ENCODE measurements at places on chromosomes 3 and 15. TPM values are rescaled to one million over a fixed set of nuclear protein-coding genes. Genes with fewer than 3 reads are reported as not detected.

Gene RNF7
- 91.1 TPM for polyA plus RNA-seq

Gene GHRL
- polyA plus RNA-seq: not detected

Gene SERPINI2
- not detected for polyA plus RNA-seq

Gene LARP6
- 36.5 TPM for polyA plus RNA-seq

Gene LRRN1
- polyA plus RNA-seq: 0.45 TPM

Gene WNT5A
- 9.4 TPM for polyA plus RNA-seq

Gene TPRG1
- 1.3 TPM for polyA plus RNA-seq

Gene GOLGA6A
- not detected for polyA plus RNA-seq

Gene ZNF860
- 7.9 TPM for polyA plus RNA-seq

Gene KY
- polyA plus RNA-seq: 0.03 TPM

Gene LTF
- polyA plus RNA-seq: not detected

Gene KBTBD13
- polyA plus RNA-seq: not detected

Gene GPR171
- polyA plus RNA-seq: not detected

GRCh38 chr3:176663837-176664831, 533.1 kb downstream of the TBL1XR1 start:
- no peak for DNase-seq

DNA sequence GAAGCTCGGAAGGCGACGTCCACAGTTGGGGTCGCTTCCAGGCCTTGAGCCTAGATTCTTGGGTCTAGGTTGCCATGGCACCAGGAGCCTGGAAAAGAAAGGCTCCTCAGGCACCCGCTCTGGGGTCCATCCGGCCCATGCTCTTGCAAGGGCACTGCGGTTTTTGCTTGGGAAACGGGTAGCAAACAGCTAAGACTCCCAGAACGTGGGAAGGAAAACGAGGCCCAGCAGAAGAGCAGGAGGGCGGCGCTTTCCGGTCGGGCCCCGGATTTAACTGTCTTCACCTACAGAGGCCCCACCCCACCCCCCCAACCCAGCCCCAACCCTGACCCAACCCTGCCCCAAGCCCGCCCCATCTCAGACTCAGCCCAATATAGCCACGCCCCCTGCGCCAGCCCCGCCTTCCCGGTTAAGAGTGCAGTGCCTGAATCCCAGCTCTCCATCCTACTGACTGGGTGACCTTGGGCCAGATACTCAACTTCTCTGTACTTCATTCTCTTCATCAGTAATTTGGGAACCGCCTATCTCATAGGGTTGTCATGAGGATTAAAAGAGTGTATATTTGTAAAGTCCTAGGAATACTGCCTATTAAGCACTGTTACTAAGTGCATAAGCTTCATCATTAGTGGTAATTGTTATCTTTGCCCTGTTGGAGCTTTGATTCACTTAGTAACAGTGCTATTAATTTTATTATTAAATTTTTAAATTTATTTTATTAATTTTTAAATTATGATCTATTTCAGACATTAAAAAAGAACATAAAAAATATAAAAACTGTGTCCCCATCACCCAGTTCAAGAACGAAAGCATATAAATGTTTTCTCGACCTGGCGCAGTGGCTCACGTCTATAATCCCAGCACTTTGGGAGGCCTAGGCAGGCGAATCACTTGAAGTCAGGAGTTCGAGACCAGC, 28.4 kb upstream of the SMAD6 start:
- no peak for DNase-seq

- DNase-seq: peak; percentile 4
Observed at GRCh38 chr15:98077186-98077585, 116.7 kb downstream of the ARRDC4 start.

- DNase-seq: no peak
Observed at GRCh38 chr3:42535981-42536784, 33.7 kb downstream of the VIPR1 start.

DNA sequence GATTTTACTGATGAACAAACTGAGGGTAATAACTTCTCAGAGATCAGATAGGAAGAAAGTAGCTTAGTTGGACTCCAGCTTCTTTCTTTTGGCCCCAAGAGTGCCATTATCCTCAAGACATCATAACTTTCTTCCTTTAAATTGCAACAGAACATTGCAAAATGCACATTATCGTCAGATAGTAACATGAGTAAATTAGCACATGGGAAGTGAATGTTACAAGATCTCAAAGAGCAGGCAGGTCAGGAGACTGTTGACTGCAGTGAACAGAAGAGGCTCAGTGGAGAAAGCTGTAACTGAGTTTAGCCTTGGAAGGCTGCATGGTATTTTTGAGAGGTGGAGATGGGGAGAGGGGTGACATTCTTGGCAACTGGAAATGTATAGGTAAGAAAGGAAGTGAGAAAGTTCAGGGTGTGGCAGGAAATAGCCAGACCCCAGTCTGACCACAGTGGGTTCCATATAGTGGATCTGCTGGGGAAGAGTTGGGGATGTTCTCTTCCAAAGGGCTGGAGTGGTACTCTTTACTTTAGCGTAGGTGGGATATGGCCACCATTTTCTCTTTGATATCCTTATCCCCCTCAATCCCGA, 307.7 kb downstream of the RPLP1 start:
- DNase-seq: no peak

- DNase-seq: no peak
Observed at GRCh38 chr3:151146071-151146730, 56.8 kb downstream of the GPR171 start.

GRCh38 chr3:170585937-170586310, at the start of gene SLC7A14:
SLC7A14 (minus strand) TSS chr3:170586075; CDS start chr3:170526936, 59,139 bp downstream.
- no peak for DNase-seq

DNA sequence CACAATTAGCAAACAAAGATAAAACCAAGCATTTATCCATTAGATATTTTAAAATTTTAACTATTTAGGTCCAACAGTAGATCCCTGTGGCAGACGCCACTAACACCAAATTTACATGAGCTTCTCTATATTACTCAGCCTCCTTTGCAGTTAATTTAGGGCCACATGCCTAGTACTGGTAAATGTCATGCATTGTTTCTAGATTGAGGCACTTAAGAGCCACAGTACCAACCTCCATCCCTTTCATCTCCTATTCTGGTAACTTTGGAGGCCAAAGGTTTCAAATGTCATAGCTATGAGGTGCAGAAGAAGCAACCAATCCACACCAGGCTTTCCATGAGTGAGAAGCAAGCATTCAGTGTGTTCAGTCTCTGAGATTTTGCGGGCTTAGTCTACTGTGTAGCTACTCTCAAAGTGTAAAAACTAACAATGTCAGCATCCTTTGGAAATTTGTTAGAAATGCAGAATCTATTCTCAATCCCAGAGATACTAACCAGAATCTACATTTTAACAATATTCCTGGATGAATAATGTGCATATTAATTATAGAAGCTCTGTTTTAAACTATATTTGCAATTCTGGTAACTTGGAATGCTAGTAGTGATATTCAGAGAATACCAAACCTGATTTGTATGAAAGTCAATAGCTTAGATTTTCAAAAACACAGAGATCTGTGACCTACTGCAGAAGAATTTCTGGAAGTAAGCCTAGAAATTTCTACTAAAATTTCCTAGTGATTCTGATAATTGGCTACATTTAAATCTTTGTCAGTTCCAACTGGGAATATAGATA, 206.3 kb upstream of the CD96 start:
- no peak for DNase-seq

DNA sequence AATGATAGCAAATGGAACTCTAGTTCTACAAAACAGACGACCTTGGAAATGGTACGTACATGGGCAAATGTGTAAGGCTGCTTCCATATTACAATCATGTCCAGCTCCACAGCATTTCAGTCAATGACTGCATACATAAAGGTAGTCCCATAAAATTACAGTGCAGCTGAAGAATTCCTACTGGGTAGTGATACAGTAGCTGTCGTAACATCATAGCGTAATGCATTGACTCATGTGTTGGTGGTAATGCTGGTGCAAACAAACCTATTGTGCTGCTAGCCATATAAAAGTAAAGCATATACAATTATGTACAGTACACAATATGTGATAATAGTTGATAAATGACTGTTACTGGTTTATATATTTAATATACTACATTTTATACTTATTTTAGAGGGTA, 18.5 kb downstream of the TTC23 start:
- no peak for DNase-seq

GRCh38 chr3:38095669-38096483, 41.1 kb downstream of the ACAA1 start:
- DNase-seq: no peak

GRCh38 chr15:58506783-58507668, 75.2 kb downstream of the LIPC start:
- no peak for DNase-seq

- DNase-seq: no peak
Observed at GRCh38 chr15:70083946-70084345, 13.8 kb downstream of the TLE3 start.

DNA sequence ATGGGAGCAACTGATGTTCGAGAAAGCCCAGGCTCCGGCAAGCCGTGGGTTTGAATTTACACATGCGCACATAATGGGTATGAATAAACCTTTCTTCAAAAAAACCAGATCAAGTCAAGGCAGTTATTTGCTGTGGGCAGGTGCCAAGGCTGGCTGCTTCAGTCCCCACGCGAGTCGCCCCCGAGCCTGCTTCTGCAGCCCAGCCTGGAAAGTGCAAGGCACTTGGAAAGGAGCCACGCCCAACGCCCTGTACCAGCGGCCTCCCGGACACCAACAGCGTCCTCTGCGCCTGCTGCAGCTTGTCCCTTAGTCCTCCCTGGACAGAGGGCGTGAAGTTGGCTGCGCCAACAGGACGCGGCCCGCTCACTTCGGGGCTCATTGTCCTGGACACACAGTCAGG, 68.9 kb downstream of the KLF15 start:
- DNase-seq: no peak

DNA sequence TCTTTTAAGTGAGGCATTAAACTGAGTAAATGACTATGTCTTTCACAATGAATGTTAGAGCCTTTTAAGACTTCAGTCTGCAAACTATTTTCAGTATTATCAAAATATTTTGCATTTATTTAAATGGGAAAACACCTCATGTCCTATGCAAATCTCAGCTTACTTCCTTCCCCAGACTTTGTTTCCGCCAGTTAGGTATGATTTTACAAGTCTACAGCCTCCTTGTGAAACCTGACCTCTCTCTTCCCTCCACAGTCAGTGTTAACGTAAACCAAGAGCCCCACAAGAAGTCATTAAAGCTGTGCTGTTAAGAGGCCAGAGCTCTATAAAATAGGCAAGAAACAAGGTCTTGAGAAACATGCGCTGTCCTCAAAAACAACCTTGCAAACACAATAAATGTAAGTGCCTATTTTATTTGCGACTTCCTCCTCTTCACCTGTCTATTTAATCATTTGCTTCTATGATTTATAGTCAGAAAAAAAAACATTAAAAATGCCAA, 48.3 kb downstream of the PRTG start:
- no peak for DNase-seq

GRCh38 chr15:32729700-32730395, 12.0 kb downstream of the GREM1 start:
- no peak for DNase-seq

DNA sequence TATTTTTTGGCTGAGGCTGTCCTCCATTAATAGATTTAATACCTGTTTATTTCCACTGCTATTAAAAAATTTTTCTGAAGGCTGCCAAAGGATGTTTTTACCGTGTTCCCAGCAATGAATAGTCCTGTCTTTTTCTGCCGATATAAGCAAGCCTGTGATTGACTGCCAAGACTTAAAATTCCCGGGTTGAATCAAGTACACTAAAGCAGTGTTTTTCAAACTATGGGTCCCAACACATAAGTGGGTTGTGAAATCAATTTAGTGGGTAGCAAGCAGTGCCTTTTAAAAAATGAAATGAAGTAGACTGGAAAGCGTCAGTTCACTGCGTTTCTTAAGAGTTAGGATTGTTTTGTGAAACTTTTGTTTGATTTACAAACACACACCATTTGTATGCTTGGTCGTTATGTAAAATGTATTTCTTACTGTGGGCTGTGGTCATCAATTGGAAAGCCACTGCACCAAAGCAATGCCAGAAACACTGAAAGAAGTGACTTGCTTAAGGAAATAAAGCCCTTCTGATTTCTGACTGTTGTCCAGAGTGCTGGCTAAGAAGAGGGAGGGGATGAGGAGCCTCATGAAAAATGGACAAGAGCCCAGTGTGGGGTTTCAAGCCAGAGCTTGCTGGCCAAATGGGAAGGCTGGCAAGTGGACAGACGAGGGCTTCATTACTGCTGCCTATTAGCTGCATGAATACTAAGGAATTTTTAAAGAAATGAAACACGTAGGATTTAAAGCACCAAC, 206.0 kb downstream of the THRB start:
- DNase-seq: no peak

DNA sequence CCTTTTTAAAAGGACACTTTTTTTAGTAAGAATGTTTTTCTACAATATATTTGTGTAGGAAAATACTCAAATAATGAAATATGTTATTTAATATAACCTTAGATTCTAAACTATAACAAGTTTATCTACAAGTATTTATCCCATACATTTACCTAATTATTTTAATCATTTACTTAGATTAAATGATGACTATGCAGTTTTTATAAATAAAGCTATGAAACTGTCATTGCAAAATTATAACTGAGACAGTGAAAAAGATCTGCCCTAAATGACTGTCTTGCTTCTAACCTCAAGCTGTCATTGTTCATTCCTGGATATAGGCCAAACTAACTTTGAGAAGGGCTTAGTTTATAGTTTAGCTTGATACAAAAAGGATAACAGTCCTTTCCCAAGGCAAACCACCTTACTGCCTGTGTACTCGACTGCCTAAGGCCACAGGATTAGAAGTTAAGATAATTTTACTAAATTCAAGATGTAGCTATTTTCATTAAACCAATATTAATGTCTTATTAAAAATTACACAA, 84.1 kb downstream of the GLDN start:
- no peak for DNase-seq

GRCh38 chr15:69816522-69816921, 281.2 kb downstream of the TLE3 start:
- no peak for DNase-seq

- no peak for DNase-seq
Observed at GRCh38 chr15:98207928-98208327, 247.4 kb downstream of the ARRDC4 start.

GRCh38 chr15:91075739-91076138, 24.3 kb upstream of the SV2B start:
- DNase-seq: no peak

DNA sequence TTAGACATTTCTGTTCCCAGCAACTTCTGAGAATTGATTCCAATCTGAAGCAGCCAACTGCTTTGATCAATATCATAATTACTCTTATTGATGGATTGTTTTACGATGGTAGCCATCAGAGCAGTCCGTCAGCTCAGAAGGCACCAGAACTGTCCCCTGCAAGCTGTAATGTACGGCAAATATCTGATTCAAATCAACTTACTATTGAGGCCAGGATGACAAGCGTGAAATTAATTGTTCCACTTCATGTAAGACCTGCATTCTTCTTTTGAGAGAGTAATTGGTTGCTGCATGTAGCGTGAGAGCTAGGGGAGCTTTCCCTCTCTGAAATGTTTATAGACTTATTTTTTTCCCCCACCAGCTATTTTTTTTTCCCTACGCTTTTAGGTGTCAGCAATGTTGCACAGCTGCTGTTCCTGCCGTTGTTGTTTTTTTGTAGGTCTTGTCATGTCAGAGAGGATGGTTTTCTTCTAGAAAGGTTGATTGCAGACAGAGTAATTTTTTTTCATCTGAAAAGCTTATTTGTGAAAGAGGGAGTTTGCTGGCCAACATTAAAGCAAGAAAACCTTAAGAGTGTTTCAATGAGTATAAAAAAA, 134.9 kb downstream of the CACNA2D3 start:
- DNase-seq: no peak
